KG1 (cell line): ENCODE measurements at places on chromosomes 7 and 10.

DNA sequence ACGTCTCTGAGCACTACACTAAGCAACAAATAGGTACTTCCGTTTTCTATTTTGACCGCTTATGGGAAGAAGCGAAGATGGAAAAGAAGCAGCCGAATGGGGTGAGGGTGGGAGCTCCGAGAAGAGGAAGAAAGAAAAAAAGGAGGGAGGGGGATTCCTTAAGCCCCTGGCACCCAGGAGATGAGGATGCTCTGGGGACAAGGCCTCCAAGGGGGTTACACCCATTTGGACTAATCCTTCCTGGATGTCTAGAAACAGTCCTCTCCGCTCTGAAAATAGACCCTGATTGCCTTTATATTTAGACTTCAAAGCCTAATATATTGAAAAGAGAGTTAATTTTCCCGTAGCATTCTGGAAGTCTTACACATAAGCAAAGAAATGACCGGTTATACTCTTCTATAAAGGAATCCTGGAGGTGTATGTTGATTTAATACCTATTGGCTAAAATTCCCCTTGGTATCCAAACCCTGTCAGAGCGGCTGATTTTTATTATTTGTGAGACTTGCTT lies 676 bp upstream of the HTR7 start:
- no peak for DNase-seq

GRCh38 chr7:155456738-155457543 lies 988 bp upstream of the EN2 start:
- DNase-seq, result no peak

DNA sequence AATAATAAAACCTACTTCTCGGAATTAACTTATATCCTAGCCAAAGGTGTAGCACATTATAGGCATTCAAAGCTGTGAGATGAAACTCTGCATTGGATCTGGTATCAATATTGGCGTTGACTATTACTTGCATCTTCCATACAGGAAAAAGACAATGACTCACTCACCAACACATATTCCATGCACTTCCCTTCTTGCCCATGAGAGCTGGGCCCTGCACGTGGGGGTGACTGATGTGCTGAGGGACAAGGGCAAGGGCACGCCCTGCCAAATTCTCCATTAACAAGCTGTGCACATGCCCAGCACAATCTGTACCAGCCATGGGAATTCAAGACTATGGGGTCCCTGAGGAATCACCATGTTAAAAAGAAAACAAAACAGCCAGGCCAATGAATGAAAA lies 188.1 kb upstream of the PDE1C start:
- no peak for DNase-seq

DNA sequence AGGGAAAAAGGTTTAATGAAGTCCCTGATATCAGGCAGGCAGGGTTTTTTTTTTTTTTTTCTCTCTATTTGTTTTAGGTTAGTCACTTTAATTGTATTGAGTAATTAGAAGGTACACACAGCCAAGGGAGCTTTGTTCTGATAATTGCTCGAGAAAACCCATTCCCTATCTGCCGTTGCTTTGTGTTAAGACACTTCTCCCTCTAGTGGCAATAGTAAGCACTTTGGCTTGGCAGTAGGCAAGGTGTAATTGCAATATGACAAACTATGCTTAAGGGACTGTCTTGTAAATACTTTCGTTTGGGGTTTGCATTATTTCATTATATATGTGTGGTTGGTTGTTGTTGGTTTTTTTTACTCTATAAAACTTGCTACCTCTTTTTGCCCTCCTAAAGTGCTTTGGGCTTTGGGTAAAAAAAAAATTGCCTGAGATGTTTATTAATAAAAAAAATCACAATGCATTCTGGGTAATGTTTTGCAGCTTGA lies 113.4 kb downstream of the BTRC start:
- peak; percentile 2 for DNase-seq

DNA sequence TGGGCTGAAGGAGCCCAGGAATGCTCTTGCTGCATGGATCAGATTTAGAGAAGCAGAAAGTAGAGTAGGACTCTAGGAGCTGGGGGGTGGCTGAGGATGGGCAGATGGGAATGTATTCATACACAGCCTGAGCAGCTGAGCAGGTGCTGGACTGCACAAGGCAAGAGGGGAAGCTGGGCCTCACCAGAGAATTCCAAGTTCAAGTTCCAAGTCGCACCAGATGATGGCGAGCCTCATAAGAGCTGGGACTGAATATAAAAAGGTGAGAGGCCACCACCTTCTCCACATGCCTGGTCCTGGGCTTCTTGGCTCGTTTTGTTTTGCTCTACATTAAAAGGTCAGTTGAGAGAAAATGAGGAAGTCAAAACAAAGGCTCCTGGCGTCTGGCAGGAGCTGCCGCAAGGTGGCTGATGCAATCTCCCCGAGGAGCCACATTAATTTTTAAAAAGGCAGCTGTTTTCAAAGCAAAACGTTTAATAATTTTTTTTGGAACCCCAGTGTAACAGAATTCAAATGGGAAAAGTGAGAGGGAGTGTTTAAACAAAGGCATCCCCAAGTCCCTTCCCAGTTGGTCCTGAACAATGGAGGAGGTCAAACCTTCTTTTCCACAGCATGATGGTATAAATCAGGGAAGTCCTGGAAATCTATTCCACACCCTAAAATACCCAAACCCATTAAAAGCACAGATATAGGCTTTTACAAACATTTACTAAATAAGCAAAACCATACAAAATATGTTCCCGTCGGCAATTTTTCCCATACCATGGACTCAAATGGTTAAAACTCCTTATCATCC lies 9.5 kb downstream of the CYREN start:
- DNase-seq, result no peak

GRCh38 chr10:105356626-105357025 lies 715.5 kb downstream of the SORCS3 start:
- DNase-seq, result no peak

- DNase-seq, result no peak
Measured at GRCh38 chr10:54985732-54986131, 184.7 kb upstream of the PCDH15 start.

DNA sequence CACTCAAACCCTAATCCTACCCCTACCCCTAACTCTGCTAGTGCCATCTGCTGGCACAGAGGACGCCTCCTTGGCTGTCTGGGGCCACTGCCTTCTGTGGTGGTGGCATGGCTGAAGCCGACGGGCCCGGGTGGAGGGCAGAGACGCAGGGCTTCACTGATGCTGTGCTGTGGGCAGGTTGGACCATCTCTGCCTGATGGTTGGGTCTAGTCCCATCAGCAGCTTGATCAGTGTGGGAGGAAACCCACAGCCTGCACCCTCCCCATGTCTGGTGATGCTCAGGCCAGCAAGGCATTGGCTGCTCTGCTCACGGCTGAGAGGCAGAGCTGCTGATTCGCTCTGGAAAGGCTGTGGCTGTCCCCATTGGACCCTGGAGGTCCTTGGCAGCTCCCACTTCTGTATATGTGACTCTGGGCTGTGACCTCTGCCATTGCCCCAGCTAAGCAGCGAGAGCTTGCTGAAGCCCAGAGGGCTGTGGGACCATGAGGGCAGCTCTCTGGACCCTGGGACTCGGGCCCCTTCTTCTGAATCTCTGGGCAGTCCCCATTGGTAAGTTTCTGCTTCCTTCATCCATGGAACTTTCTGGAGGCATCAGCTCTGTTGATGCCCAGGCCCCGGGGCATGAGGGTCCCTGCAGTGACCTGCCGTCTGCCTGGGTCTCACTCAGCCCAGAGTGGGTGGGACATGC lies at the start of gene SCART1:
Gene SCART1 (plus strand): TSS at position 430 of the 688 bp plus-strand sequence. CDS start 53 bp downstream, at position 483.
- no peak for DNase-seq

GRCh38 chr7:37758501-37759045 lies 75.0 kb downstream of the GPR141 start:
- no peak for DNase-seq

DNA sequence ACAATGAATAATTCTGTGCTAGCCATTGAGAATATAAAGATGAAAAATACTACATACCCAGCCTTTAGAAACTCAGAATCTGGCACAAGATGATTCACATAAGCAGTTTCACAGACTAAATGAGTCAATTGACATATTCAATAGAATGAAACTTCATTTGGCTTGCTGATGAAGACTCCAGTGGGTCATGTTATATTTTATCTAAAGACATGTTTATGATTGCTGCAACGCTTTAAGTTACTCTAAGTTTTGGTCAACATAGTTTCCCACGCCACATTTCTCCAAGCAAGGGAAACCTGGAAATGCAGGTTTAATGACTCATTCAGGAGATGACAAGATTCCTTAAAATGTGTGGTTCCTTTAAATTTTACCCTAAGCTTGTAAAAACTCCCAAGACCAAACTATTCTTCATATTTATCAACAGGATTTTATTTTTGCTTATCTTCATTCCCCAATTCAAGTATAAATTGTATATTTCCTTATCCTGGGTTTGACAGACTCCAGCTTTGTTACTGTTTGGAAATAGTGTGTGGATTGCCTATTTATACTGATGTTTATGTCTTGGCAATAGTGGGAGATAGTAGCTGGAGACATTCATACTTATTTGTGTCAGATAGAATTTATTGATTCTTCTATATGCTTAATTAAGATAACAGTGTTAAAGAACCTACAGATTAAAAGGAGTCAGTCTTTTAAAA lies 6.6 kb downstream of the SEMA3A start:
- DNase-seq, result no peak

GRCh38 chr7:155001756-155002410 lies 1.0 kb downstream of the PAXIP1 start:
- no peak for DNase-seq

DNA sequence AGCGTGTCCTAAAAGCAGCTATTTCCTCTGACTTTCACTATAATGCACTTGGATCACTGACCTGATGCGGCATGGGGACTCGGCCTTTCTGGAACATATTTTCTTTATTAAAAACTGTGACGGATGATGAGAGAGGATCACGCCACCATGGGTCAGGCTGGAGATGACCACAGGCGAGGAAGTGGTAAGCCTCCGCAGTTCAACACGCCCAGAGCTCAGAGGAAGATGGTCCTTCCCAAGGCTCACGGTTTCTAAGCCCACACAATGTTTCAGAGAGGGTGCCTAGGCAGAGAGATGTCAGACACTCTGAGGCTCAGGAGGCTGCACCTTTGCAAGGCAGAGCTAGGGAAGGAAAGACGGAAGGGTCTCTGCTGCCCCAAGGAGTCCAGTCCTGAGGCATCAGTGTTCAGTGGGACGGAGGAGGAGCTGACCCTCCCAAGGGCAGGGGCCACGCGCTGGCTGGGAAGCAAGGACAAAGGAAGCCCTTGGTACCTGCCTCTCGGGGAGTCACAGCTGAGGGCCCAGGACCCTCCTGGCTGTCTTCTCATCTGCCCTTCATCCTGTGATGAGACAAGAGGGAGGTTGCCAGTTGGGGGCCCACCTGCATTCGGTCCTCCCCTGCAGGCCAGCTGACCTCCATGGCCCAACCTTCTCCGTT lies 9.5 kb downstream of the CHST15 start:
- no peak for DNase-seq

GRCh38 chr10:24340883-24341282 lies 131.9 kb downstream of the KIAA1217 start:
- DNase-seq, result no peak

DNA sequence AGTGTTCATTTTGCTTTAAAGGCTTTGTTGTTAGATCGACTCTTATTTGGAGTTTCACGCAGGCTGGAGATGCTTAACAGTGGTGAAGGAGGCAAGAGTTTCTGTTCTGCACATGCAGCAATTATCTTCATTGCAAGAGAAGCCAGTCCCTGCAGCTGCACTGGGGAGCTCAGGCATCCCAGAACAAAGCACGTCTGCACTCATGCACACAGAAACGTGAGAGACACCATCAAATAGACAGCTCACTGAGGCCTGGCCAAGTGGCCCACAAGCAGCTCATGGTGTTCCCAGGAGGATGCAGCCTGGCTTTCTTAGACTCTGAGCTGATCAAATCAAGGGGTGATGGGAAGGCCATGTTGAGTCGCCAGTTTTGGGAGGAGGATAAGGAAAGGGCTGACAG lies 246.1 kb downstream of the CREB5 start:
- DNase-seq, result no peak

DNA sequence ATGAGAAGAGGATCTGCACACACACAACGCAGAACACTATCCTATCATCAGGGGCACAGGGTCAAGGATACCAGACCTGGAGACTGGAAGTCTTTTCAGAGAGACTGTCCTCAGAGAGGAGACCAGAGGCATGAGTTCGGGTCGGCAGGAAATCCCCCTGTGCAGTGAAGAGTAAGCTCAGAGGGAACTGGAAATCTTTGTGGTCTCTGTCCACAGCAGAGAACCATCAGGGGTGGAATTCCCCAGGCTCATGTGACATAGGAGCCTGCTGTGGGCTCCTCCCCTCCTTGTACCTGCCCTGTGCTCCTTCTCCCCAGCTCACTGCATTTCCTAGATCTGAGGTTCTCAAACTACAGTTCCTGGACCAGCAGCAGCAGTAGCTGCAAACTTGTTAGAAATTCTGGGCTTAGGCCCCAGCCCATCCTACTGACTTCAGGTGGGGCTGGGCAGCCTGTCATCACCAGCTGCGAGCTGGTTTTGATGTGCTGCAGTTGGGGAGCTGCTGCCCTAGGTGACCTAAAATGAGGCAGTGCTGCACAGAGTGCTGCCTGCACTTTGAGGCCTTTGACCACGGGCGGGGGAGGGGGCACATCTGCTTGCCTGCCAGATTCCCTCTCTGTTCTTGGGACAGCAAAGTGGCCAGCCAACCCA lies 2.4 kb downstream of the ZMIZ2 start:
- DNase-seq, result no peak

DNA sequence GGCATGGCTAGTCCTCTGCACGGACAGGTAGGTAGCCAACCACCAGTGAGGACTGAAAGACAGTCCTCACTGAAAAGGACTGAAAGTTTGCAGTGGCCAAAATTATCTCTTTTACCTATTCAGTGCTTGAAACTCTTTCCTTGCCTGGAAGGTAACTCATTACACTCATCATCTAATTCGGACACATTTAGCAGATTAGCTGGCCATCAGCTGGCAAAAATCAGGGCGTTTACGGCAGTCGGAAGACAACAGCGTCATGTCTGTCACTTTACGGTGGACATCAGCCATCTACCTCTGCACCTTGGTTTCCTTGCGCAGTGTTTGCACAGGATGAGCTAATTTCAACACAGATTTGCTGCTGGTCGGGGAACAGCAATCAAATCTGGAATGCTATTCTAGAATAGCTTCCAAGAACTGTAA lies 740 bp downstream of the ANXA7 start:
- DNase-seq, result no peak
